ENCODE measurements at places on chromosomes 1 and 21.

GRCh38 chr1:202968895-202969295, 1.8 kb upstream of the CYB5R1 start:
- DNase-seq = peak; percentile 67

DNA sequence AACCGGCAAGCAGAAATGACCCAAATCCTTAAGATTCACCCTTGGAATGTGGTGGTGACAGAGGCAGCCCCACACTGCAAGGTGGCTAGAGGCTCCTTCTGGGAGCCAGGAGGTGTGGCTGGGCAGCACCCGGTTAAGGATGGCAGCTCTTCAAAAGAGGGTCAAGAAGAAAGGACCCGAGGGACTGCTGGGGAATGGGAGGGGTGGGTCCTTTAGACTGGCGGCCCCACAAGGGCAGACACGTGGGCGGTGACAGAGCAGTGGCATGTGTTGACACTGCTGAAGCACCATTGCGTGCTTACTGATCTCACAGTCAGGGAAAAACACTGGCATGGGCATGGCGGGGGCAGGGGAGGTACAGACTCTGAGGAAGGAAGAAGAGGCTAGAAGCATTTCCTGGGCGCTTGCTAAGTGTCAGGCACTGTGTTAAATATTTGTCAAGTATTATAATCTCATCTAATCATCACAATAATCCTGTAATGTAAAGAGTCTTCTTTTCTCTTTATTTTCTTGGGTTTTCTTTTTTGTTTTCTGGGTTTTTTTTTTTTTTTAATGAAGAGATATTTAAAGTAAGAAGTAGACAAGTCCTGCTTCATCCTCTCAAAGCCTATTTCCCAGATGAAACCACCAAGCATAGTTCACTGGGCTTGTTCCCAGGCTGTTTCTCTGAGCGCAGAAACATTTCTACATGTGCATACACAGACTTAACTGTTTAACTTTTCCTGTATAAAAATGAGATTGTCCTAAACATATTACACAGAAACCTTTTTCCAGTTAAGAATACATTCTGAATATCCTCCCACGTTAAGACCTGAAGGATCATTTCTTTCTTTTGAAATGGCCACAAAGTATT, 165.8 kb upstream of the EDN2 start:
- DNase-seq = no peak

- DNase-seq = no peak
Measured at GRCh38 chr1:19447550-19447949, 37.8 kb downstream of the CAPZB start.

DNA sequence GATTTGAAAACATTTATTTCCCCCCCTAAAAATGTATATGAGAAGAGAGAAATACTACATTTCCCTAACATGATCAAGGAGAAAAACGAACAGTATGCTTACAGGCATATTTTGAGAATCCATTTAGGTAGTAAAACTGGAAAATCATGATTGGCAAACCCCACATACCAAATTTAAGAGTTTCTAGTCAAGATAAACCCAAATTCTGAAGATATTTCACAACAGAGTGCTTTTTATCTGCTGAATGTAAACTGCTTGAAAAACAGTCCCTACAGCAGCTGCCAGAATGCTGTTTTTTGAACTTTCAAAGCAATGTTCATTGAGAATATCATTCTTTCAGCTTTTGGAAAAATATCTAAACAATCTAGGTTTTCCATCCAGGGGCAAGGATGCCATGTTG, 31.0 kb downstream of the ASH1L start:
- DNase-seq = no peak

- DNase-seq = no peak
Measured at GRCh38 chr21:26061437-26061836, 109.1 kb downstream of the APP start.

- DNase-seq = no peak
Measured at GRCh38 chr1:63987014-63987627, 213.3 kb downstream of the ROR1 start.

DNA sequence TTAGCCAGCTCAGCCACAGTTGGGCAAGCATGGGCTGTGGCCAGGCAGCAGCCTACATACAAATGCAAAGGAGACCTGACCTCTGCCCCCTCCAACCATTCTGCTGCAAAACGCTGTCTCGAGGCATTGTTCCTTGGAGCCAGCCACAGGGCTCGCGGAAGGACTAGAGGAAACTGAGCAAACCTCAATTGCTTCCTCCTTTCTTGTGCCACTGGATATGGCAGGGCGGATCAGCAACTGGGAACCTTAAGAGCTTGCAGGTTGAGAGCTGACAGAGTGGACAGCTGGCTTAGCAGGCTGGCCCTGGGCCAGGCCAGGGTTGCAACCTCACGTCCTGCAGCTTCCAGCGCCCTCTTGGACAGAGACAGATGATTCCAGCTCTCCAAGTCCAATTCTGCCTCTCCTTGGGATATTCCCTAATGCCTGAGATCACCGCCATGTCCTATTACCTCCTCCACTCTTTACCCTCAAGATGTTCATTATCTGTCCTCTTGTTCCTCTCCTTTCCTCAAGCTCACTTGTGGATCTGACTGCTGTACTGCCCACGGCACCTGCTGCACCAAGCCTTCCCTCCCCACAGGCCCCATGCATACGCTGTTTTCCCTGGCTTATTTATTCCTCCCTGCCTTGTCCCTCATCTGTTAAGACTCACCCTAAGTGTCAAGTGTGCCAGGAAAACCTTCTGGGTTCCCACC, 67.5 kb downstream of the SDC3 start:
- DNase-seq = no peak

DNA sequence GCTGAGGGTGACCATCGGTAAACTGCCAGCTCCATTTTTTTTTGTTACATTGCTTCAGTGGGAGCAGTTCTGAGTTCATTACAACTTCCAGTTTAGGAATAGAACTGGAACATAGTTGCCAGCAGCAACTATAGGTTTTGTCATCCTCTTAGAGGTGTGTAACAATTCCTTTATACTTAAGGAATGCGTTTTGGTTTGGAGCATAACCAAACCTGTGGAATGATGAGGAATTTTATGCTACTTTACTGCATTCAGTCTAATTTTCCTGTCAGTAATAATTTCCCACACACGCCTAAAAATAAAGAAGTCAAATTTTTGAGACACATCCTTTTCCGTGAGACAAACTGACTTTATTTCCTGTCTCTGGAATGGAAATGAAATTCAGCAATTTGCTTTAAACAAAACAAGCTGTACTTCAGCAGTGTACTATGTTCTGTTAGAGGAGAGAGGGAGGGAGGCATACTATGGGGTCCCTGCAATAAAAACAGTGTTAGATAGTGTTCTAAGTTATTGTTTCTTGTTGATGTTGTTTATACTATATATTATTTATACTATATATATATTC, 4.8 kb upstream of the AMPD1 start:
- no peak for DNase-seq

DNA sequence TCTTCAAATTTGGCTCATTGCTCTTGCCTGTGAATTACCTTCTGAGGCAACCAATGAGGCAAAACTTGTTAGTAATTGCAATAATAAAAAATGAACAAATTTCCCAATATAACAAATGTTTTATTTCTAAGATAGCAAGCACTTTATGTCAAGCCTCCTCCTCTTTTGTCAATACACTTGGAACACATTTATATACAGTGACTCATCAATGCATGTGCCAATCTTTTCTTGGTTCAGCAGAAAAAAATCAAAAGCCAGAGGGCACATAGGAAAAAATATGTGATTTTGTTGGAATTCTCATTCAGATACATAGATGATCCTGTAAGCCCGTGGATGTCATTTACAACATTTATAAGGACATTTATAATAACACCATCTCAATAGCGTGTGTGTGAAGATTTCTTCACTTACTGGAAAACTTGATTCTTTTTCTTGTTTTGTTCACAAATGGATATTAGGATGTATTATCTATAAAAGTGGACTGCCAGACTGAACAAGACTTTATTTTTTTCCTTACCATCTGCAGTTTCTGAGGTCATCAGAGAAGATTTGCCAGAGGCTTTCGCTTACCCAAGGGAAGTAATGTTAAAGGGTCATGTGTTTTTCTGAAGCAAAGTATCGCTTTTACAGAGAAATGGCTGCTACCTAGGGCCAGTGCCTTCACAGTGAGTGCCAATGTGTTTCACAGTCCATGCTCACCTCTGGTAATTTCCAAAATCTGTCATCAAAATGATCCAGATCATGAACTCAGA, 645.7 kb upstream of the PTBP2 start:
- DNase-seq = no peak
